Activated CD8-positive, alpha-beta memory T cell treated with anti-CD3 and anti-CD28 coated beads for 4 hours (primary cell): ENCODE measurements at places on chromosomes 16 and 17.

DNA sequence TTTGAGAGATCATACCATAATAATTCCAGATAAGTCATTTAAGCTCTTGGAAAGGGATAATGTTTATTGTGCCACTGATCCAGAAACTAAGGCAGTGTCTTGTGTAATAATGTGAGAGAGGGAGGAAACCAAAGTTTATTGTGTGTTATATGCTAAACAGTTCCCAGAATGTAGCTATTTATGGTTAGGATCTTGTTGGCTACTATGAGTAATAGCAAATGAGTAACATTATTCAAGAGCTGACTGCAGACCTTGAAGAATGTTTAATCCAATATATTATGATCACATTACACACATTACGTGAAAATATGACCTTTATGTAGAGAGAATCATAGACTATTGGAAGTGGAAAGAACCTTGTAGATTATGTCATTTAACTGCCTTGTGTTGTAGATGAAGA, 139.5 kb downstream of the BCAS3 start:
- no peak for DNase-seq

DNA sequence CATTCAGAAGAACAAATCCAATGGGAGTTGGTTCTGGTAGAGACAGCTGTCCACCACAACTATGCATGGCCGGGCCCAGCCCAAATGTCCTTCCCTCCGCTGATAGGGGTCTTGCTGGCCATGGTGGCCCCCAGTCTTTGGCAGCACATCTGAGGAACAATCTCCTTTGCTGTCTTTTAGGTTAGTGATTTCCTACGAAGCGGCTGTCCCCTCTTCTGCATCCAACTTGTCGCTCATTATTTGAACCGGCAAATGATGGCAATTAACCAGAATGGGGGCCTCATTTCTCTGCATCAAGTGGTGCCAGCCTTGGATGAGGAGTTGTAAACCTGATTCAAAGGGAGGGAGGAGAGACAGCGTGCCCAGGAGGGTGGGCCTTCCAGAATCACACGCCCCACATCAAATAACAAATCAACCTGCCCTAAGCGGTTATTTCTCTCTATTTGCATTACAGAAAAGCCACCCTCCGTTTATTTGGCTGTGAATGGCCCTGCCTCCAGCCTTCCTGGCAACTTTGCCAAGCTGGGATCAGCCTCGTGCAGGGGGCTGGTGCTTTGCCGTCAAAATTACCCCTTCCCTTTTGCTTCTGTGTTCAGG, 156.5 kb downstream of the RGS9 start:
- DNase-seq: no peak

DNA sequence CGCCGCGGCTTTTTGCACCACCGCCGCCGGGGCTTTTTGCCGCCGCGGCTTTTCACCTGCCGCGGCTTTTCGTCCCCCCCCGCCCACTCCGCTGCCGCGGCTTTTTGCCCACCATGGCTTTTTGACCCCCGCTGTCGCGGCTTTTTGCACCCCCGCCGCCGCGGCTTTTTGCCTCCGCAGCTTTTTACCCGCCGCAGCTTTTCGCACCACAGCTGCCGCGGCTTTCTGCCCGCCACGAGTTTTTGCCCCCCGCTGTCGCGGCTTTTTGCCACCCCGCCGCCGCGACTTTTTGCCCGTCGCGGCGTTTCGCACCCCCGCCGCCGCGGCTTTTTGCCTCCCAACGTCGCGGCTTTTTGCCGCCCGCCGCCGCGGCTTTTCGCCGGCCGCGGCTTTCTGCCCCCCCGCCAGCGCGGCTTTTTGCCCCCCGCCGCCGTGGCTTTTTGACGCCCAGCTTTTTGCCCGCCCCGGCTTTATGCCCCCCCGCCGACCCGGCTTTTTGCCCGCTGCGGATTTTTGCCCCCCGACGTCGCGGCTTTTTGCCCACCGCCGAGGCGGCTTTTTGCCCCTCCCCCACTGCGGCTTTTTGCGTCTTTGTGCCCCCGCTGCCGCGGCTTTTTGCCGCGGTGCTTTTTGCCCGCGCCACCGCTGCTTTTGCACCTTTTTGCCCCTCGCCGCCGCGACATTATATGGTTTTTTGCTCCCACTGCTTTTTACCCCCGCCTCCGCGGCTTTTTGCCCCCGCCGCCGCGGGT, 1343.6 kb downstream of the TP53TG3F start:
- DNase-seq: no peak

DNA sequence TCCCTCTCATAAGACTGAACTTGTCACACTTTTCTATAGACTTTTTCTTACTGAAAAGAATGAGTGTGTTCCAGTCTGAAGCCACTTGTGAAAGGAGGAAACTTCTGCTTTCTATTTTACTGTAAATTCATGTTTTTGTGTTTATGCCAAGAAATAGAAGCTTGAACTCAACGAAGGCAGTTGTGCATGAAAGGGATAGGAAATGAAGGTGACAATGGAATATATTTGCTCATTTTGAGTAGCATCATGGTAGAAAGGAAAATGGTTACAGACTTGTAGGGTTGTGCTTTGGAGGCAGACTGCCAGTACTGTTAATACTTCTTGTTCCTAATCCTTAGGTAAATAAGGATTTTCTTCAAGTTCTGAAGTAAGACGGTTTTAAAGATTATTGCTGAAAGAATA, 8.1 kb downstream of the CLTC start:
- no peak for DNase-seq

GRCh38 chr17:49519781-49520180, 24.7 kb downstream of the NGFR start:
- no peak for DNase-seq

- DNase-seq: no peak
Measured at GRCh38 chr17:15441315-15441714, 26.1 kb downstream of the CDRT4 start.

GRCh38 chr17:65931246-65932149, 260.4 kb downstream of the CEP112 start:
- no peak for DNase-seq

GRCh38 chr17:17321356-17322025, 18.3 kb downstream of the NT5M start:
- no peak for DNase-seq

GRCh38 chr16:50121278-50121677, 31.8 kb upstream of the TENT4B start:
- no peak for DNase-seq

- no peak for DNase-seq
Measured at GRCh38 chr17:20241855-20242254, 225.5 kb downstream of the LGALS9B start.

DNA sequence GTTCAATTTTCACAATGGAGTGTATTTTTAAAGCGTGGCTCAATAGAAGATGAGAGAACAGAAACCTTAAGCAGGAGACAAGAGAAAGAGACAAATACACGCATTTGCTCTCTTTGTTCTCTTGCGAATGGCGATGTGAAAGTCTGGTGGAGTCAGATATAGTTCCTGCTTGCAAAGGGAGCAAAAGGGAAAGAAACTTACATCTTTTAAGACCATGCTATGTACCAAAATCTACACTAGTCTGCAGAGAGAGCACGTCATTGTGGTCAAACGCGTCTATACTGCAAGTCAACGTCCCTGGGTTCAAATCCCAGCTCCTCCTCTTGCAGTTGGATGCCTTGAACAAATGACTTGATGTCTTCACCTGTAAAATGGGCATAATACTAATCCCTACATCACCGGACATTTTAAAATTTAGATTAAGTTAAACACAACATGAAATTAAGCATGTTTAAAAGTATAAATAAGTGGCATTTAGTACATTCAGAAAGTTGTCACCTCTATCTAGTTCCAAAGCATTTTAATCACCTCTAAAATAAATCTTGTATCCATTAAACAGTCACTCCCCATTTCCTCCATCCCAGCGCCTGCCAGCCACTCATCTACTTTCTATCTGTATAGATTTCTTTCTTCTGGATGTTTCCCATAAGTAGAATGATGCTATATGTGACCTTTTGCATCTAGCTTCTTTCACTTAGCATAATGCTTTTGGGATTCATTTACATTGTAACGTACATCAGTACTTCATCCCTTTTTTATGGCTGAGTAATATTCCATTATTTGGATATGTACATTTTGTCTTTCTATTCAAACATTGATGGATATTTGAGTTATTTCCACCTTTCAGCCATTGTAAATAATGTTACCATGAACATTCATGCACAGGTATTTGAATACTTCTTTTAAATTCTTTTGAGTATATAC, 406.9 kb downstream of the TMEM114 start:
- no peak for DNase-seq

DNA sequence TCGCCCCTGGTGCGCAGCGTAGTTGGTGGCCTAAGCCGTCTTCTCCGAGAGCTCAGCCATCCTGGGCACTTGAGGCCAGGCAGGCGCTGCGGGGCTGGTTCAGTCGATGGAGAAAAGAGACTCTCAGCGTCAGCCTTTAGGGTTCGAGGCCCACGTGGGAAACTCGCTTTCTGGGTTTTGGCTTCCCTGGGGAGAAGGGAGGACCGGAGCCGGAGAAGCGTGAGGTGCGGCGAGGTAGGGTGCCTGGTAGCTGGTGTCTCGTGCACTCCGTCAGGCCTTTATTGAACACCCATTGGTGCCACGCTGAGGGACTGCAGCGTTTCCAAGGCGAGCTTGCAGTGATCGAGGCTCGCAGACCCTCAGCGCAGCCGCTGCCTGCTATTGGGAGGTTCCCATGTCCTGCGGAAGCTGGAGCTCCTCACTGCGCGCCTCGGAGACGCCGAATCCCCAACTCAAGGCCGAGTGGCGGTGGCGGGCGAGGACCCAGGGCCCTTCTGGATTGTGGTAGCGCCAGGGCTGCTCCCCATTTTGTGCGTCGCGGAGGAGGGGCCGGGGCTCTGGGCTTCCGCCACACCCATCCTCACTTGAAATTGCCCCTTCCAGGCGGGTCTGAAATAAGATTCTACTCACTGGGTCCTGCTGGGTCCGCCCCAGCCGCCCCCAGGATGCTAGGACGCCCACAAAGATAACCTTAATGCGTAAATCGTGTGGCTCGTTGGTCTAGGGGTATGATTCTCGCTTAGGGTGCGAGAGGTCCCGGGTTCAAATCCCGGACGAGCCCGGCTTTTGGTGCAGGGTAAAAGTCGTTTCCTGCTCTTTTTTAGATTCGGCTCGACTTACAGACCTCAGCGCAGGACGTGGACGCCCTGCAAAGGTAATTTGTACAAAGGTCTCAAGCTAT, 1.2 kb downstream of the OR1F1 start:
- DNase-seq: no peak

GRCh38 chr16:14042706-14043105, 28.4 kb upstream of the MRTFB start:
- no peak for DNase-seq

DNA sequence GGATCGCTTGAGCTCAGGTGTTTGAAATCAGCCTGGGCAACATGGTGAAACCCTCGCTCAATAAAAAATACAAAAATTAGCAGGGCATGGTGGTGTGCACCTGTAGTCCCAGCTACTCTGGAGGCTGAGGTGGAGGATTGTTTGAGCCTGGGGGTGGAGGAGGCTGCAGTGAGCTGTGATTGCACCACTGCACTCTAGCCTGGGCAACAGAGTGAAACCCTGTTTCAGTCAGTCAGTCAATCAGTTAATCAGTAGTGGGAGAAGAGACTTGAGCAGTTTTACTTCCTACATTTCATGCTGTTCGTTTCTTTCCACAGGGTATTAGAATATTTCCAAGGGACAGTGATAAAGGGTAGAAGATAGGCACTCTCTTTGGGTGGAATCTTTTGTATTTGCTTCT, 8.8 kb downstream of the MAP3K3 start:
- DNase-seq: no peak

DNA sequence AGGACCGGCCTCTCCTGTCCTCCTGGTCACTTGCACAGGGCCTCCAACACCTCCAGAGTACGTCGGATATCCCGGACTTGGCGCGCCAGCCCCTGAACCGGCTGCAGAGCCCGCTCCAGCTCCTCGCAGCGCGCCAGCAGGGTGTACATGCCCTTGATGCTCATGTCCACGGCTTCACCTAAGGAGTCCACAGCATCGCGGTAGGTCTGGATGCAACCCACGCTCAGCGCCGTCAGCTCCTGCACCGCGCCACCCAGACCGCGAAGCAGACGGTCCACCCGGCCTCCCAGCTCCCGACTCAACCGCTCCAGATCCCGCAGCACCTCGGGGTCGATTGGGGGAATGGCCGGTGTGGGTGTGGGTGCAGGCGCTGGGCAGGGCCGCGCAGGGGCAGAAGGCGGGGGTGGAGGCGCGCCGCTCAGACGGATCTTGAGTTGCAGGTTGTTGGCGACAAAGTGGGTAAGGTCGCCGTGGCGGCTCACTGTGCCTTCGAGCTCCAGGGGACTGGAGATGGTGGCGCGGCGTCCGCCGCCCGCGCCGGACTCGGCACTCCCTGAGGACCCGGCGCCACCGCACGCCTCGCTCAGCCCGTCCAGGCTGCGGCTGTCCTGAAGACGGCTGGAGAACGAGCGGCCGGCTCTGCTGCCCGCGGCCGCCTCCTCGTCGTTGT, 804 bp downstream of the BORCS6 start:
- DNase-seq: no peak

GRCh38 chr16:67022531-67023214, 6.3 kb upstream of the CBFB start:
- no peak for DNase-seq

DNA sequence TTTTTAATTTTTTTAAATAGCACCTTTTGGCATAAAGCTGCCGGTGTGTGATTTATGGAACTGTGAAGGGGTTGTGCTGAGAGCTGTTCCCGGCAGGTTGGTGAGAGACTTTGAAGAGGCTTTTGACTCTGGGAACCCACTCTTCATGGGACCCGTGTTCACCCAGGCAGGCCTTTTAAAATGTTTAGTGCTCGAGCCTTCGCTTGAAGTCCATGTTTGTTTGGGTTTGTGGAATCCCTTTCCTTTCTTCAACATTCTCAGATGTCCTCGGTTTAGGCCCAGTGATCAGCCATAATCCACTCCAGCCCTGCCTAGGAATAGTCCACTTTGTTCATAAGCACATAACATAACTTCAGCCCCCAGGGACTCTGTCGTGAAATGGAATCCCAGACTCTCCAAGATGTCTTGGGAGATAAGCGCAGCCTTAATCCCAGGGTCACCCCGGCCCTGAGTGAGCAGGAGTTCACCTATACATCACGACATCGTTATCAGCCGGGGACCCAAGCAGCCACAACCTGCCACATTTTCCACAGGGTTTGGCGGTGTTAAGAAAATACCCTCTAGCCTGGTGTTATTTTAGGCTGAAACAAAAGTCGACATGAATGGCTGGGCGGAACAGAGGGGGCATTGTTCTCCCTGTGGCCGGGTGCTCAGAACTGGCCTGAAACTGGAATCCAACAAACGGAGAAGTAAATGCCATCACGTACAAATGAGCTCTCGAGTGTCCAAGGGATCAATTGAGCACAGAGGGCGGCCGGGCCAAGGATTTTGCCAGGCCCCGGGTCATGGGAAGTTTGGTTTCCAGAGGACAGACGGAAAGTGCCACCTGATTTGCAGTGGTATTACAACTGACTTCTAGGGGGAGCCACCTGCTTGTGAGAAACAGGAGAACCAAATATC, 145.7 kb upstream of the IRX3 start:
- DNase-seq: no peak

DNA sequence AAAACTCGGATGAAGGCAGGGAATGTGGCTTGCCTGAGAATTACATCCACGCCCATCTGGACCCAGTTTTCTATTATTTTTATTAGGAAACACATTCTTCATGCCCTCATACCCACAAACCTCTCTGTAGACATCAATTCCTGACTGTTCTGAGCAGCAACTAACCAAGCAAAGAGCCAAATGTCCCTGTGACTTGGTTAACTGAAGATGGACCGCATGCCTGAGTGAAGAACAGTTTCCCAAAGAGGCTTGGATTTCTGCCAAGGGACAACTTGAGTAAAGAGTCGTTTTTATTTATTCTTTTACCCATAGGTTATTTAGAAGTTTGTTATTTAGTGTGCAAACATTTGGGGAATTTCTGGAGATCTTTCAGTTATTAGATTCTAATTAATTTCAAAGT, 259.8 kb downstream of the GRIN2A start:
- DNase-seq: no peak

GRCh38 chr17:33328129-33328528, 35.0 kb upstream of the ASIC2 start:
- no peak for DNase-seq
